Fibroblast of the aortic adventitia (primary cell): ENCODE measurements at places on chromosomes 1 and 21. TPM values are rescaled to one million over a fixed set of nuclear protein-coding genes. Genes with fewer than 3 reads are reported as not detected.
A peak's percentile ranks its signal among the peaks of the same experiment; 100 is the strongest.

The CDKN2C gene
- 15.3 and 34.1 TPM in 2 replicates for total RNA-seq

GRCh38 chr1:13536571-13536970, 22.8 kb upstream of the LRRC38 start:
- no peak for DNase-seq

DNA sequence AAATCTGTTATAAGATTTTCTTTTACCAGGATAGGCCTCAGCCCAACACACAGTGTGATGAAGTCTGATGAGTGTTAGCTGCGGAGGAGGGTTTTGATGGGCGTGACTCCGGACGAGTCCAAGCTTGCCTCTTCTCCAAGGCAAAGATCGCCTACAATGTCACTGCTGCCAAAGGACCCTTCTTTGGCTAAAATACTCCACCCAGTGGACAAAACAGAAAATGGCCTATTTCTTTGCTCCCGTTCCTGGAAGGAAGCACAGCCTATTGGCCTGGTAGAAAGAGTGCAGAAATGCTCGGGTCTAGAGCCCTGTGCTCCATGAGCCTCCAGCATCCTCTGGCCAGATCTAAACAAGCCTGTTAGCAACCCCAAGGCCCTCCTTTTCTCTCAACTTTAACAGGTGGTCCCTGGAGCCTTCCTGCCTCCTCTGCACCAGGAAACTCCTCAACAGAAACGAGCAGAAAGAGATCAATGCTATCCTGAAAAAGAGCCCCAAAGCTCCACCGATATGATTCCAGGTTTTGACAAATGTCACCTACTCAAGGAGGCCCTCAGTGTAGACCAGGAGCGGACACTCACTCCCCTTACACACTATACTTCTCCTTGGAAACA, 3.4 kb upstream of the CASQ2 start:
- peak; percentile 91 for DNase-seq

The PHGDH gene
- total RNA-seq, result 246 and 430 TPM in 2 replicates

GRCh38 chr1:19404748-19405147, 80.6 kb downstream of the CAPZB start:
- no peak for DNase-seq

The COL9A2 gene
- total RNA-seq, result 1.8 and 7.0 TPM in 2 replicates

The FCRL1 gene
- total RNA-seq, result not detected in 2 replicates

DNA sequence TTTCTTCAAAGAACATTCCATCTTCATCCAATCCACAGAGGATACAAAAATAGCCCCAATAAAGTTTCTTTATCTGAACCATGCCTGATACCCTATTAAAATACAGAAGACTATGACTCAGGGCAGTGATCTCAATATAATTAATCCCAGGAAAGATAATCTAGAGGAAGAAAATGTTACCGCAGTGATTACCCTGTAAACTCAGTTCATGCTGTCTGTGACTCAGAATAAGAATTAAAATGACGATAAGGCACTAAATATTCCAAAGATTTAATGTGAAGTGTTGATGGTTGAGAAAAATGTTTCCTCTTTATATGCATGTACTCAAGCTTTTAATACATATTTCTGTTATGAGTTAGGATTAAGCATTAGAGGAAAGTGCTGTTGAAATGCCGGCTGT, 88.6 kb upstream of the LYPLAL1 start:
- peak; percentile 79 for DNase-seq

DNA sequence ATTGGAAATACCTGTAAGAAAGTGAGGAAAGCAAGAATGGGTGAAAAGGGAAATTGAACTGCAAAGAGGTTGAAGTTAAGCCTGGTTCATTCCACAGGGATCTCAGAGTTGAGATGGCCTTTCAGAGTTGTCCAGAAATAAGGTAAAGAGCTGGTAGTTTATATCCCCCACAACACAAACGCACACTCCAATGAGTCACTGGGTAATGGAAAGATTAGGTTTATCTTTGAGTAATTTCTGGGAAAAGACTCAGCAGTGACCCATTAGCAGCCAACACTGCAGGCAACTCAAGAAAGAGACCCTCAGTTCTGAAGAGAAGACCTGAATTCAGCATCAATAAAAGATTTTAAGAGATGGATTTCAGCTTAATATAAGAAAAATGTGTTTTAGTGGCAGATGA, 485.5 kb downstream of the PTPRC start:
- DNase-seq, result peak; percentile 74

- DNase-seq, result no peak
Measured at GRCh38 chr1:1274931-1275431, 1.3 kb upstream of the UBE2J2 start.

The OR10J1 gene
- total RNA-seq, result not detected in 2 replicates

DNA sequence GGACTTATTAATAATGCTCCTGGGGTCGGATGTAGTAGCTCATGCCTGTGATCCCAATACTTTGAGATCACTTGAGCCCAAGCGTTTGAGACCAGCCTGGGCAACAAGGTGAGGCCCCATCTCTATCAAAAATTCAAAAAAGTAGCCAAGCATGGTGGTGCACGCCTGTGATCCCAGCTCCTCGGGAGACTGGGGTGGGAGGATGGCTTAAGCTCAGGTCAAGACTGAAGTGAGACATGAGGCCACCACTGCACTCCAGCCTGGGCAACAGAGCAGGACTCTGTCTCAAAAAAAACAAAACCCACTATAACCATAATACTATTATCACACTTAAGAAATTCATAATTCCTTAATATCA, 1.6 kb upstream of the DEGS1 start:
- no peak for DNase-seq

DNA sequence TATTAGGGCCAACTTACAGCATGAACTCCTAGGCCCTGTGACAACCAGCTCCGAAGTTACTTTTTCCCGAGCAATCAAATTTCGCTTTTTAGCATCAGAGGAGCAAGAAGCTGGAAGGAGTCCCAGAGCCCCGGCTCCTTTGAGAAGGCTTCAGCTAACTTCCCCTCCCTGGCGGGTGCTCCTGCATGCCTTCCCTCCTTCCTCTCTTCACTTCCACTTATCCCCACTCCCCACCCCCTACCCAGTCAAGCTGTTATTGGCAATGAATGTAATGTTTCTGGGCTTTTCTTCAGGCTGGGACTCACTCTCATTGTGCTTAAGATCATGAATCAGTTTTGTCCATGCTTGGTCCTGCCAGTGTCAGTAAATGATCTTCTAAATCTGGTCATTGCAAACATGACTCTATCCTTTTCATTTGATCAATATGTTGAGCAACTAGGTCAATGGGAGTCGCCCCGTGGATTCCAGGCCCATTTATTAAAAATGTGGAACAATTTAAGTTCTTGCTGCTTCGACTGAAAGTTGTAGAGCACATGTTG, 94.5 kb upstream of the TSPAN2 start:
- DNase-seq, result peak; percentile 76

DNA sequence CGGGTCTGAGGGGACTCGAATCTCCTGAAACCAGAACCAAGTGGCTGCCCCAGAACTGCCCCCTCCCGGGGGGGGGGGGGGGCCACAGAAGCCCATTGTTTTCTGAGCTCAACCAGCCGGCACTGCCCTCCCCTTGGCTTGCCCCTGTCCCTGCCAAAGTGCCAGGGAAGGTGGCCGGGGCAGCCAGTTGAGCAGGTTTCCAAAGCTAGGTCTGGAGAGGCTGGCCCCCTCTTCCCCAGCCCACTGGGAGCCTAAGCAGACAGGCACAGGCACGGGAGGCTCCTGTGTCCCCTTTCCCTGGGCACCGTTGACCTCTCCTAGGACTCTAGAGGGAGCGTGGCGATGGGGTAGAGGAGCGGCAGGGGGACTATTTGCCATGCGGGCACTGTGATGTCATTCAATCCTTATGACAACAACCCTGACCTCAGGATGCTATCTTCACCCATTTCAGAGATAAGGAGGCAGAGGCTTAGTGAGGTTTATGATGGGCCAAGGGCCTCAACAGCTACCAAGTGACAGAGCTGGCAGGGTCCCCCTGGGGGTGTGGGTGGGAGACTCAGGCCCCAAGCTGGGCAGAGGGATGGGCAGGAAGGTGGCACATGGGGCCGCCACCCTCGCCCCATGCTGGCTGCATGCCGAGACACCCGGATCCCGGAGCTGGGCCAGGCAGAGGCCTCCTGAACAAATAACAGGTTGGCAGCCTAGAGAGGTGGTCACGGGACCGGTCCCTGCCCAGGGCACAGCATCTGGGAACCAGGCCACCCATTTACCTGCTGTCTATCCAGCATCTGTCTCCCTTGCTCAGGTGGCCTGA, 35.0 kb downstream of the RAP1GAP start:
- DNase-seq, result no peak

The PTPN7 gene
- not detected in 2 replicates for total RNA-seq

- peak; percentile 71 for DNase-seq
Measured at GRCh38 chr1:47532921-47533792, 95.3 kb downstream of the FOXD2 start.

DNA sequence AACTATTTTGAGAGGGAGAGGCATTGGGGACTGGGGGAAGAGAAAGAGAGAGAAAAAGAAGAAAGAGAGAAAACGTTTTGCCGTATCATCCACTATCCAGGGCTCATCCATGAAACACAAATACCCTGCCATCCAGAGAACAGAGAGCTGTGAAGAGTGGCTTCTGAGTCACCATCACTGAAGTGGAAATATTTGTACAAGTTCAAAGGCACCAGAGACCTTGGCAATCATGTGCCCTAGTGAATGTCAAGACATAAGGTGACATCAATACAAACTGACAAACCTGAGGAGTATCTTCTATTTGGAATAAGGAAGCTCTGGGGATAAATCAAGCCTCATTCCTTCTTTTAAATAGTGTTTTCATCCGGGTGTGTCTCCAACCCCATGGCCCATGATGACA, 197.2 kb upstream of the PROX1 start:
- DNase-seq, result no peak

DNA sequence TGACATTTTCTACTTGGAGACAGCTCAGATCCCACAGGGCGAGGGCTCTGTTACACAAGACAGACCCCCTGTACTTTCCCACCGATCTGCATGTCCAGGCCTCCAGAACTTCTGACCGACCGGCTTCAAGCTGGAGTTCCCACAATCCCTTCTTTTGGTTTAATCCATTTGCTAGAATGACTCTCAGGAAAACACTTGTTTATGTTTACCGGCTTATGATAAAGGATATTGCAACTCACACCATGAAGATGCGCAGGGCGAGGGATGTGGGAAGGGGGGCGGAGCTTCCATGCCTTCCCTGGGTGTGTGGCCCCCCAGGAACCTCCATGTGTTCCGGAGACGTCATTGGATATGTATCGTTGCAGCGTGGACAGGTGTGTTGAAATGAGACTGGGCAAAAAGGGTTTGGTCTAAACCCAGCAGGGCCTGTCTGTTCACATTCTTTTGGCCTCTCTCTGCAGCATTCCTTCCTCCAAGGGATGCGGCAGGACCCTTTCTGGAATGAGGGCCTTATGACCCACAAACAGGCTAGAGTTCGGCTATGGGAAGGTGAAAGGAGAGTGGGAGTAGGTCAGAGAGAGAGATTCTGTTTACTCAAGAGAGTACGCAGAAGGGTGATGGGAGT, 7.5 kb upstream of the IGSF5 start:
- no peak for DNase-seq

The SHE gene
- total RNA-seq, result 0.09 and 0.49 TPM in 2 replicates
